Stimulated activated CD4-positive, alpha-beta T cell treated with anti-CD3 and anti-CD28 coated beads, Interleukin-1b, Interleukin-23, amount 100 ng/mL, for 4 hours (primary cell): ENCODE measurements at places on chromosomes 7 and 10.

DNA sequence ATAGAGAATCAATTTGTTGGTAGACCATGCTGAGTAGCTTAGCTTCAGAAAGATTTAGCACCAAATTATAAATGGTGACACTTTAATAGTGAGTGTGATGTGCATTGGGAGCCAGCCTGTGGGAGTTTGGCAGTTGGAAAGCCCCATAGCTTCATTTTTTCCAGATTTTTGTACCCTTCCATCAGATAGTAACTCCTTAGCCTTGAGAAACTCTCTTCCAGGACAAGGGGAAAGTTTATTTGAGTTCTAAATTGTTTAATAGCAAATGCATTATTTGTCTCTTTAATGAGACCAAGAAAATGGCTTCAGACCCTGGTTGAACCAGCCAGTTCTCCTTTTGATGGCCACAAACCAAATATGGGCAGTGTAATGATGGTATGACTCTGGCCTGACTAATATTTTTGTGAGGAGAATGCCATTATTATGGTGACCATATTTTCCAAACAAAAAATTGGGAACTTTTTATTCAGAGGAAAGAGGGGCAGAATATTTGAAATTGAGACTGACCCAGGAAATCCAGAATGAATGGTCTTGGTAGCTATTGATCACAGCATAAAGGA lies 49.8 kb downstream of the PLCE1 start:
- no peak for DNase-seq

GRCh38 chr10:16195894-16196293 lies 240.9 kb upstream of the PTER start:
- no peak for DNase-seq

DNA sequence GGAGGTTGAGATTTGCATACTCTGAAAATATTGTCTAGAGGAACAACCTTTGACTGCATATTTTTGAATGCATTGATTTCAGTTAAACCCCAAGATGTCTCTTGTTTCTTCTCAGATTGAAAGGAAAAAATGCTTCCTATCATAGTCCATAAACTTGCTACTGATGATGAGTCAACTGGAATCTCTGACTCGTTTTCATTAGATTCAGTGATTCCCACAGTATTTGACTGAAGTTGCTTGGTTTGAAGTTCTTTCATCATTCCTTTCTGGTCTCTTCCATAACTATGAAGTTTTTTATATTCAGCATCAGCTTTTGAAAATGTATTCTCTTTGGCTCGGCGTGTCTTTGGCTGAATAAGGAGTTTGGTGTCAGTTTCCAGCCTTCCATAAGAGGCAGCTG lies 10.7 kb downstream of the PEX1 start:
- DNase-seq = no peak

DNA sequence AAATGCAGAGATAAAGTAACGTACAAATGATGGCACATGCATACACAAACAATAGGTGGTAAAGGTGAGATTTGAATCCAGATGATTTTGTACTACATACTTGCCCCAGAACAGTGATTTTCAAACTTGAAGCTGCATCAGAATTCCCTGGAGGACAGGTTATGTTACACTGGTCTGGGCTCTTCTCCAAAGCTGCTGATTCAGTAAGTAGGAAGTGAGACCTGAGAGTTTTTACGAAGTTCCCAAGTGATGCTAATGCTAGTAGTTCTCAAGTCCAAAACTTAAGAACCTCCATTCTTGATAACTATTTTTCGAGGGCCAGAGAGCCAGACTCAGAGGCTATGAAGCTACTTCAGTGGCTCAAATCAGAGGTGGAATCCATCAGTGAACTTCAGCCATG lies 159.0 kb upstream of the POM121L12 start:
- DNase-seq = no peak

GRCh38 chr7:24404315-24404714 lies 120.3 kb downstream of the NPY start:
- no peak for DNase-seq

GRCh38 chr10:125549653-125550052 lies 133.3 kb downstream of the TEX36 start:
- DNase-seq = no peak

- no peak for DNase-seq
These were observed 22.5 kb downstream of the C10orf67 start for GRCh38 chr10:23322082-23322481.

DNA sequence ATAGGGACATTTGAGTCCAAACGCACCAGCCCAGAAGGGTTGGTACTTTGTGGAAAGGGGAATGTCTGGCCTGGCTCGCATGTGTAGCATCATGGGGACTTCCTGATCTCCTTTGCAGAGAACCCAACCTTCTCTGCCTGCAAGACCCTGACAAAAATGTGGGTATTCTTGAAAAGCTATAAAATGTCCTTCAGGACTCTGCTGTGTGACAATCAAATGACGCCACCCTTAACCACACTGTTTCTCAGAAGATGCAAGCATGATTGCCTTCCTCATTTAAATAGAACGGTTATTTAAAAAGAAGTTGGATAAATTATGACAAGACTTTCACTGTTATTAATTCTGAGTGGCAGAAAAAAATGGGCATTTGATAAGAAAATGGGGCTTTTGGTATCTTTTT lies 15.1 kb upstream of the GPR15LG start:
- DNase-seq = no peak

- DNase-seq = no peak
These were observed 23.9 kb downstream of the MACC1 start for GRCh38 chr7:20193242-20193777.

DNA sequence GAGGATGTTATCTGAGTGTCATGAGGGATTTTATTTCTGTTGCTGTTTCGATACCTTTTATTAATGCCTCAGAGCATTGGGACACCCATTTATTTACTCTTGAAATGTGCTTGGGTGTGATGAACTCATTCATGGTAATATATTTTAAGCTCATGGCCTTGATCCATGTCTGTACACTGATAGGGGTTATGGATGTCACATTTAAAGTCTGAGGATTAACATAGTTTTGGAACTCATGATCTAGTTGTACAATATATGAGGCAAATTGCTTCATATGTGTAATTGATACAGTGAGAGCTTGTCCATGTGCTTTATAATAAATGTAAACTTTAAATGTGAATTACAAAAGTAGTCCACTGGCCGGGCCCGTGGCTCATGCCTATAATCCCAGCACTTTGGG lies 23.0 kb upstream of the ZRANB1 start:
- DNase-seq = no peak

GRCh38 chr7:81232084-81232799 lies 313.4 kb upstream of the SEMA3C start:
- no peak for DNase-seq

GRCh38 chr7:128000048-128000447 lies 31.2 kb downstream of the LRRC4 start:
- DNase-seq = no peak

DNA sequence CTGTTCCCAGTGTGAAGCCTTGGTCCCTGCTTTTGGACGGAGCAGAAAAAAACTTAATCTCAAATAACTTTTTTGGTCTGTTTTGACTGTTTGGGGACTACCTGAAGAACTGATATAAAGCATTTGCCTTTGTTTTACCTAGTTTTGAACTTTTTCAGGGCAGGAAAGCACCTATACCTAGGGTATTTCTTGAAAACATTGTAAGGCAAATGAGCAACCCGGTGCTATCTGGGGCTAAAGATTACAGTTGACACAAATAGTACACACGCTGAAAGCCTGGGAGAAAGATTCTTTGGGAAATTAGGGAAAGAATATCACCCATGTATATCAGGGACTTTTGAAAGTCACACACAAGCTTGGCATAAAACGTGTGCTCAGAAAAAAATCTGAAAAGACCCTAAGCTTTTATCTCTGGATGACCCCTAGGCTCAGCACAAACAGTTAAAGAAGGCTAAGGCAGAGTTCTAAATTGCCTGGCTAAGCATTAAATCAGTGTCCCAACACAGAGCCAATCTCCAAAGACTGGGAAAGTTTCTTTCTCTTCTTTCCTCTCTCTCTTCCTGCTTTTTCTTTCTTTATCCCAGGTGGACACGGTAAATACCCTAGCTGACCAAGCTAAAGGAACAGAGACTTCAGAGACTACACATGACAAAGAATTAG lies 389.8 kb downstream of the SH2D4B start:
- no peak for DNase-seq

GRCh38 chr7:101058355-101058754 lies 26.9 kb upstream of the TRIM56 start:
- DNase-seq = peak; percentile 23

GRCh38 chr10:104368381-104368780 lies 14.7 kb downstream of the CFAP58 start:
- DNase-seq = no peak

GRCh38 chr10:98611436-98611835 lies 164.7 kb upstream of the HPS1 start:
- no peak for DNase-seq

DNA sequence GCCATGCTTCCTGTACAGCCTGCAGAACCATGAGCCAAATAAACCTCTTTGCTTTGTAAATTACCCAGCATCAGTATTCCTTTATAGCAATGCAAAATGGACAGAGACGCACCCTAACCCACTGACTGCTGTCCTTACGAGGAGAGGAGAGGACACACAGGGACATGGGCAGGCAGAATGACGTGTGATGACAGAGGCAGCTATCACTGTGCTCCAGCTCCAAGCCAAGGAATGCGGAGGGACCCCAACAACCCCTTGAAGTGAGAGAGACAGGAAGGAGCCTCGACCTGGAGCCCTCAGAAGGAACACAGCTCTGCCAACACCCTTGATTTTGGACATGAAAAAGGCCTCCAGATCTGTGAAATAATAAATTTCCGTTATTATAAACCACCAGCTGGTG lies 46.6 kb upstream of the EBF3 start:
- no peak for DNase-seq

DNA sequence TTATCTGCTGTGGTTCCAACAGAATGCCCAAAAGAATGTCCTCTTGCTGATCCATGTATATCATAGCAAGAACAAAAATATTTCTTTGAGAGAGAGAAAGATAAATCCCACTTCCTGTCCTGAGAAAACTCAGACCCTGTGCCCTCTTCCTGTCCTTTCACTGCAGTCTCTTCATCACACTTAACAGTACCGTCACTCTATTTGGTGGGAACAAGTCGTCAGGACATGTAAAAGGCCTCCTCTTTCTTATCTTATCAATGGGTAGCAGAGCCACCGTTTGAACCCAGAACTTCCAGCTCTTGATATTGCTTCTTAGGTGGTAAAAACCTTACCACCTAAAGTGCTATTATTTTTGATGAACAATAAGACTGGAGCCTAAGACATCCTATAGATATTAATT lies 43.9 kb downstream of the CHRM2 start:
- no peak for DNase-seq

GRCh38 chr10:113069595-113069994 lies 119.5 kb downstream of the TCF7L2 start:
- DNase-seq = no peak

DNA sequence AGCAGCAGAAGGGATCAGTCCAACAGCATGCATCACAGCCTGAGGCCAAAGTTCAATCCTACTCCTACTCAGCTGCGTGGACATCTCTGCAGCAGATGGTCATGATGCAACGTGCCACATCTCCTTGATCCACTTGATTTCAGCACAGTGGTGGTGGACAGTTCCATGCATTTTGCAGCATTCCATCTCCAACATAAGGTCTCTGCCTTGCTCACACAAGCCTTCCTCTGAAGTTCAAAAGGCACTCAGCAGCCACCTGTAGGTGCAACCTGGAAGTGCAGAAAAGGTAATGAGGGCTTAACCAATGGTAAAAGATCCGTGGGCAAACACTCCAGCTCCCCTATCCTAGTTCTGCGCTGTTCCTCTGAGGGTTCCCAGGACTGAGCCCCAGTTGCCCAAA lies 57.5 kb upstream of the CHCHD3 start:
- no peak for DNase-seq
